ENCODE measurements at places on chromosomes 11 and 22.

- H3K4me3 ChIP-seq: no peak overlapping the region
- no peak for DNase-seq
- peaks cover 18% of the 10 kb centered on the region for H3K4me1 ChIP-seq
- no peaks in the 10 kb centered on the region for H3K27me3 ChIP-seq
- peaks cover 1% of the 10 kb centered on the region for H3K36me3 ChIP-seq
These were observed 96.3 kb upstream of the CSNK2A3 start for GRCh38 chr11:11449327-11449726.

- no peak for DNase-seq
- no peak overlapping the region for H3K4me3 ChIP-seq
- 0 out of 2 replicates have a peak, but pooled peaks cover 3% of the 10 kb centered on the region for H3K4me1 ChIP-seq
- H3K27me3 ChIP-seq: no peaks in the 10 kb centered on the region
- H3K36me3 ChIP-seq: no peaks in the 10 kb centered on the region
These were observed 47.9 kb downstream of the FEZ1 start for GRCh38 chr11:125448136-125448535.

DNA sequence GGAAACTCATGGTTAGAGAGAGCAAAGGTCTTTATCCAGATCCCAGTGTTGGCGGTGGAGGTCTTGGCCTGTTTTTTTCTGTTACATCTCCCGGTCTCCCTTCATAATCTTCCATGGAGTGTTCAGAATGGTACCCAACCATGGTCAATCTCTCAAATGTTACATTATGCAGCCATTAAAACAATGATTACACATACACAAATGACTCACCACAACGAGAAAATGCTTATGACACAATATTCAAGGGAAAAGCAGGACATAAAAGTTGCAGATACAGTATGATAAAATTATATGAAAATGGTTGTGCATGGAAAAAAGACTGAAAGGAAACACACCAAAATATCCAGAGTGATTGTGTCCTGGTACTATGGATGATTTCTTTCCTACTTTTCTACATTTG is 17.8 kb upstream of the CSNK1E start:
- no peak overlapping the region for H3K4me3 ChIP-seq
- H3K36me3 ChIP-seq: no peaks in the 10 kb centered on the region
- no peaks in the 10 kb centered on the region for H3K27me3 ChIP-seq
- DNase-seq: no peak

GRCh38 chr22:39598017-39598965 is 27.7 kb downstream of the CACNA1I start:
- no peaks in the 10 kb centered on the region for H3K27me3 ChIP-seq
- H3K27ac ChIP-seq: peak overlapping the region; percentile 42
- peak; percentile 83 for DNase-seq
- no peak overlapping the region for H3K4me3 ChIP-seq
- H3K36me3 ChIP-seq: no peaks in the 10 kb centered on the region

- H3K27me3 ChIP-seq: no peaks in the 10 kb centered on the region
- no peak overlapping the region for H3K4me3 ChIP-seq
- no peaks in the 10 kb centered on the region for H3K36me3 ChIP-seq
- no peaks in the 10 kb centered on the region for H3K4me1 ChIP-seq
These were observed 70.7 kb upstream of the GRK3 start for GRCh38 chr22:25493794-25494193.

DNA sequence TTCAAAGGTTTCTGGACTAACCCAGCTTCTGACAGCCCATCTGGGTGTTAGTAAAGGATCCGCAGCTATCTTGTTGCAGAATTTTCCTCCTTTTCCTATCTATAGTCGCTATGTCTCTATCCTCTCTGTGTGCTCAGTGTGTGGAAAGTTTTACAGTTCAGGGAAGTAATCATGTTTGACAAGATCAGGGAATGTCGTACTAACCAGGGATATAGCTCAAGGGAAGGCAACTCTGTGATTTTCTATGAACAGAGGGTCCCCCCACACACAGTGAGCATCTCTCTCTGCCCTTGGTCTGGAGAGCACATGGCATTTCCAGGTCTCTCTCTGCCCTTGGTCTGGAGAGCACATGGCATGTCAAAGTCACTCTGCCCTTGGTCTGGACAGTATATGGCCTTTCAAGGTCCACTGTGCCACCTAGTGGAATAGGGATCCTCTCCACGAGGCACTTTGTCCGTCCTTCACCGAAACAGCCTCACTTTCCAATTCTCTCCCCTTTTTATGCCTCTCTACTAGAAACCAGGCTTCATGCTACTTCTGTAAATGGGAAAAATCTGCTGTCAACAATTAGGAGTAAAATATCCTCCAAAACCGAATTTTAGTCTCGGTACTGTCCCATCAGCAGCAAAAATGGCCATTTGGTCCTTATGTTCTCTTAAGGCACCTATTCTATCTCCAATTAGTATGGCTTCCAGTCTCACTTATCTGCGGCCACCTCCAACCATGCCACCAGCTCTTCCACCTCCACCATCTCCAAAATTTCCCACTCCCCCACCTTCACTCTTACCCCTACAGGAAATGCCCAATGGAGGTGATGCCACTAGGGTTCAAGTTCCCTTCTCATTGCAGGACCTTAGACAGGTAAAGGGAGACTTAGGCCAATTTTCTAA is 88.7 kb downstream of the IGLL5 start:
- no peak overlapping the region for H3K27ac ChIP-seq
- no peaks in the 10 kb centered on the region for H3K4me1 ChIP-seq
- no peaks in the 10 kb centered on the region for H3K36me3 ChIP-seq
- H3K27me3 ChIP-seq: no peaks in the 10 kb centered on the region
- DNase-seq: no peak
- H3K4me3 ChIP-seq: no peak overlapping the region

DNA sequence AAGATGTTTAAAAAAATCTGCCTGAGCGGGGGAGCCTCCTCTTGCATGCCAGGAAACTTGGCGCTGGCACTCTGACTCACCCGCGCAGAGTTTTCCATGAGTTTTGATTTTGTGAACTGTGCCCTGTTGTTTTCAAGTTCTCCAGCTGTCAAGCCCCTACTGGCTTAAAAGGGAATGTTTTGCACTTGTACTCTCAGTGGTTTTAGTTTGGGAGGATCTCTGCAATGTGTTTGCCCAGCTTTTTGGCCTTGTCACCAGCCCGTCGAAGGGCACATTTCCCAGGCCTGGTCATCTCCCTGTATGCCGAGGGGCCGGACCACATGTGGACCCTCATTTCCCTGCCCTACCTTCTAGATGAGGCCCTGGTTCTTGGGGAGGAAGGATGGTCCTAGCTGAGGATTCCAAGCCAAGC is 12.2 kb downstream of the MRGPRF start:
- peak; percentile 15 for DNase-seq
- H3K4me3 ChIP-seq: no peak overlapping the region
- H3K27me3 ChIP-seq: no peaks in the 10 kb centered on the region
- H3K27ac ChIP-seq: no peak overlapping the region
- no peaks in the 10 kb centered on the region for H3K36me3 ChIP-seq
- H3K4me1 ChIP-seq: no peaks in the 10 kb centered on the region

- no peak for DNase-seq
- H3K4me1 ChIP-seq: no peaks in the 10 kb centered on the region
- no peak overlapping the region for H3K27ac ChIP-seq
- H3K4me3 ChIP-seq: no peak overlapping the region
- H3K36me3 ChIP-seq: no peaks in the 10 kb centered on the region
These were observed 79.2 kb downstream of the CASP12 start for GRCh38 chr11:104819107-104819506.

DNA sequence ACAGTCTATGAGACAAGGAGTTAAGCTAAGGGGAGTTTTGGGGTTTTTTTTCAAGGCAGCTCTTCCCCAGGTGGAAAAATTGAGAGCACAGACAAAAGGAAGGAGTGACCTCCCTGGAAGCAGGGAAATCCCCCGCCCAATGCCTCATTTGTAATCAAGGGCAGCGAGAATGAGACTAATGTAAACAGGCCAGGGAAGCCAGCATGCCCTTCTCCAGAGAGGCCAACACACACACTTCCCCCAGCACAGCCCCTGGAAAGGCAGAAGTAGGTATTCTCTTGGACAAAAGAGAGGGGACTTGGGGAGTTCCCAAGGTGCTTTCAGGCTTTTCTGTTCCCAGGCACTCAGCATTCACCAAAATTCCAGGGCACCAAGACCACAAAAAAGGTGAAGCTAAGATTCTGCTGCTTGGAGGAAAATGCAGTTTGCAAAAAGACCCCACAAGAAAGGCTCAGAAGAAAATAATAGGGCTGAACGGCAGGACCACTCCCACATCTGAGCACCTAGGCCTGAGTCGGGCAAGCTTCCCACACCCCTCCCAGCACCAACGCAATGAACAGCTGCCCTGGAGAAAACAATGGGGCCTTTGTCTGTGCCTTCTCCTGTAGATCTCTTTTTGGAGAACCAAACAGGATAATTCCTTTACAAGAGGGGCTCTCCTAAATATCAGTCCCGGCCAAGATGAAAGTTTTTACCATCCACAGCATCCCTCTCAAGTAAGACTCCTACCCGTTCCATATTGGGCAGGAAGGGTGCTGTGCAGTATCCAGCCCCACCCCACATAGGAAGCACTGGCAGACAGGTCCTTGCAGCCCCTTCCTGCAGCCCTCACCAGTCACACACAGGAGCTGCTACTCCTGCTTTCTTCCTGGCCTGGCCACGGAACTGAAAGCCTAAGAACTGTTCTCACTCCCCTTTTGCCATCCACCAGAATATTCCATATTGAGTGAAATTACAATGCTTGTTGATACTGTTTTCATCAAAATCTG is 70.7 kb upstream of the AKIP1 start:
- H3K27me3 ChIP-seq: no peaks in the 10 kb centered on the region
- peaks cover 30% of the 10 kb centered on the region for H3K4me1 ChIP-seq
- peak overlapping the region; percentile 29 for H3K27ac ChIP-seq
- DNase-seq: no peak
- no peak overlapping the region for H3K4me3 ChIP-seq

- no peak for DNase-seq
- H3K27ac ChIP-seq: no peak overlapping the region
- no peak overlapping the region for H3K4me3 ChIP-seq
- H3K4me1 ChIP-seq: no peaks in the 10 kb centered on the region
- no peaks in the 10 kb centered on the region for H3K27me3 ChIP-seq
- no peaks in the 10 kb centered on the region for H3K36me3 ChIP-seq
These were observed 188.5 kb downstream of the MPPED1 start for GRCh38 chr22:43600265-43600664.

DNA sequence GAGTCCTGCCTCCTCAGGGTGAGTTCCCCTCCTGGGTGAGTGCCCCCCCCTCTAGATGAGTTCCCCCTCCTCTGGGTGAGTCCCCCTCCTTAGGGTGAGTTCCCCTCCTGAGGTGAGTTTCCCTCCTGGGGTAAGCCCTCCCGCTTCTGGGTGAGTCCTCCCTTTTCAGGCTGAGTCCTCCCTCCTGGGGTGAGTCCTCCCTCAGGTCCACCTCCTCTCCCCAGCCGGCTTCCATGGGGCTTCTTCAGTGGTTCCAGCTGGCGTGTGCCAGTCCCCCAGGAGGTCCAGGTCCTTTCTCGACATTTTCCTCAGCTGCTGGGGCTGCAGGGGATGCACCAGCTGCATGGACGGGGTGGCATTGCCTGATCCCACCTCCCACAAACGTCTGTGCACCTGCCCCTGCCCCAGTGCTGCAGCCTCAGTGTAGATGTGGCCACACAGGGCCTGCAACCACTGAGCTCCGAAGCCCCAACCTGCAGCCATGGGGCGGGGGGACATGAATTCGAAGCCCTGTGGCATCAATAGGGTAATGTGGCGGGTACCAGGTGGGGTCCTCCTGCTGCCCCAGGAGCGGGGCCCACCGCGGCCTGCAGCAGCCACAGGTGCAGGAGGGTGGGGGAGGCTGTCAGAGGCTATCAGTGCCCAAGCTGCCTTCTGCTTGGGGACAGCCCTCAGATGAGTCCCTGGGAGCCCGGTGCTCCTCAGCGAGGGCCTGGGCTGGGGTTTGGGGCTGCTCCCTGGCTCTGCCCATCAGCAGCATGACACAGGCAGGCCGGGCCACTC is 101.3 kb upstream of the FGF3 start:
- no peak for DNase-seq
- H3K4me1 ChIP-seq: peaks cover 13% of the 10 kb centered on the region
- no peak overlapping the region for H3K4me3 ChIP-seq
- no peaks in the 10 kb centered on the region for H3K36me3 ChIP-seq

DNA sequence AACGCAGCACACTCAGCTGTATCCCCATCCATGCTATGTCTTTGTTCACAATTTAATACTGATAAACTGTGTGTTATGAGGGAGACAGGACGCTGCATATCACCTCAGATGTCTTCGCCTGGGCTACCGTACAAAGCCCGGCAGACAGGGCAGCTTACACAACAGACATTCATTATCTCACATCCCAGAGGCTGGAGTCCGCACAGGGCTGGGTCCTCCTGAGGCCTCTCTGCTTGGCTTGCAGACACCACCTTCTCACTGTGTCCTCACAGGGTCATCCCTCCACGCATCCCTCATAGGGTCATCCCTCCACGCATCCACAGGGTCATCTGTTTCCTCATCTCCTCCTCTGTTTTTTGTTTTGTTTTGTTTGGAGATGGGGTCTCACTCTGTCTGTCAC is 61.2 kb downstream of the SHANK2 start:
- no peak overlapping the region for H3K4me3 ChIP-seq
- H3K36me3 ChIP-seq: peaks cover 6% of the 10 kb centered on the region
- peaks cover 19% of the 10 kb centered on the region for H3K4me1 ChIP-seq
- no peak for DNase-seq
- H3K27ac ChIP-seq: no peak overlapping the region
- H3K27me3 ChIP-seq: no peaks in the 10 kb centered on the region

DNA sequence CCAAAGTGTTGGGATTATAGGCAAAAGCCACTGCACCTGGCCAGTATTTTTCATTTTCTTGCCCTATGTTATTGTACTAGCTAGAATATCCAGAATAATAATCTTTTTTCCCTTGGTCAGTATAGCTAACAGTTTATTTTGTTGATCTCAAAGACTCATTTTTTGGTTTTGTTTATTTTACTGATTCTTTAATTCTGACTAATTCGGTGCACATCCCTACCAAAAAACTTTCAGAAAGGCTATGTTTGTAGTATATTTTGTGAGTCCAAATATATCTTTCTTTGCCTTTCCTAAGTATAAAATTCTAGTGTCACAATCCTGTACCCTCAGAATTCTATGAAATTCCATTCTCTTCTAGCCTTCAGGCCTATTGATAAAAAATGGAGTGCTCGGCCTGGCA is 84.3 kb downstream of the PHF21A start:
- no peaks in the 10 kb centered on the region for H3K4me1 ChIP-seq
- no peak overlapping the region for H3K27ac ChIP-seq
- DNase-seq: no peak
- H3K27me3 ChIP-seq: no peaks in the 10 kb centered on the region
- no peak overlapping the region for H3K4me3 ChIP-seq

DNA sequence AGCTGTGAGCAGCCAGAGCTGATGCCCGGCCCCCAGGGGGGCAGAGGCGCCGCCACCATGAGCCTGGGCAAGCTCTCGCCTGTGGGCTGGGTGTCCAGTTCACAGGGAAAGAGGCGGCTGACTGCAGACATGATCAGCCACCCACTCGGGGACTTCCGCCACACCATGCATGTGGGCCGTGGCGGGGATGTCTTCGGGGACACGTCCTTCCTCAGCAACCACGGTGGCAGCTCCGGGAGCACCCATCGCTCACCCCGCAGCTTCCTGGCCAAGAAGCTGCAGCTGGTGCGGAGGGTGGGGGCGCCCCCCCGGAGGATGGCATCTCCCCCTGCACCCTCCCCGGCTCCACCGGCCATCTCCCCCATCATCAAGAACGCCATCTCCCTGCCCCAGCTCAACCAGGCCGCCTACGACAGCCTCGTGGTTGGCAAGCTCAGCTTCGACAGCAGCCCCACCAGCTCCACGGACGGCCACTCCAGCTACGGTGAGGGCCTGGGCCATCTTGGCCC is 6.1 kb downstream of the CDC42EP1 start:
- peaks cover 78% of the 10 kb centered on the region for H3K4me1 ChIP-seq
- no peak for DNase-seq
- H3K27ac ChIP-seq: no peak overlapping the region

GRCh38 chr11:80393210-80393609 is 952.4 kb upstream of the TENM4 start:
- no peak overlapping the region for H3K4me3 ChIP-seq
- H3K36me3 ChIP-seq: no peaks in the 10 kb centered on the region
- no peaks in the 10 kb centered on the region for H3K4me1 ChIP-seq
- no peak for DNase-seq
- H3K27me3 ChIP-seq: no peaks in the 10 kb centered on the region

All from Caco-2 (cell line).